ENCODE measurements at places on chromosomes 1 and 21.

- DNase-seq = no peak
Observed at GRCh38 chr1:206449565-206449964, 20.7 kb upstream of the IKBKE start.

DNA sequence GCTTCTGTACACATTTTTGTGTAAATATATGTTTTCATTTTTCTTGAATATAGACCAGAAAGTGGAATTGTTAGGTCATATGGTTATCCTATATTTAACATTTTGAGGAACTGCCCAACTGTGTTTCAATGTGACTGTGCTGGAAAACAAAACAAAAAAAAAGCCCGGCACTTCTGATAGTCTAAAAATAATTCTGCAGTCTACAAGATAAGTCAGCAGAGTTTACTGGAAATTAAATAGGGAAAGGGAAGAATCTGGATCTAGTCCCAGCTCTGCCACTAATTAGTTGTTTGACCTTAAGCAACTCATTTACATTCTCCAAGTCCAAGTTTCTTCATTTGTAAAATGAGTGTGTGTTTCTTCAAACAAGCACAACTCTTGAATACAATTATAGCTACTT is 869.1 kb upstream of the B3GALT2 start:
- DNase-seq = no peak

DNA sequence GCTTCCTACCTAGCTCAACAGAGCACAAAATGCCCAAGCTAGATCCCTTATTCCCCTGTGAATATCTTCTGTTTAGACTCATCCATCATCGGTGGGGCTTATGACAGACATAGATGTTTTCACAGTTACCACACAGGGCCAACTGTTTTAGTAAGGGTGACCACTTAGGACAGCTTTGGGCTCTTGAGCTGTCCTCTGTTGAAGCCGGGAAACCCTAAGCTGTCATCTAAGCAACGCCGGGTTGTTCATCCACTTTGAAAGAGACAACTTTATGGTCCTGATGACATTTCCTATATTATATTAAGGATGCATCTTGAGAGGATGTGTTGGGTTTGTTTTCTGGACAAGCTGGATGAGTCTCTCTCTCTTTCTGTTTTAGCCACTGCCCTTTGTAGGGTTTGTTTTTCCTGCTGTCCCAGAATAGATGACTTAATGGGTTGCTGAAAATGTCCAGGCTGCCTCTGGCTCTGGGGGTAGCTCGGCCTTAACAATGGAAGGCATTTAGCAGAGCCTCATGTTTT is 110.5 kb upstream of the UBE2U start:
- DNase-seq = no peak

GRCh38 chr1:229268505-229268904 is 2.4 kb upstream of the RAB4A start:
- no peak for DNase-seq

GRCh38 chr1:167627615-167627864 is 2.5 kb upstream of the RCSD1 start:
- peak; percentile 23 for DNase-seq

- DNase-seq = no peak
Observed at GRCh38 chr21:27371975-27372331, 405.1 kb upstream of the ADAMTS5 start.

DNA sequence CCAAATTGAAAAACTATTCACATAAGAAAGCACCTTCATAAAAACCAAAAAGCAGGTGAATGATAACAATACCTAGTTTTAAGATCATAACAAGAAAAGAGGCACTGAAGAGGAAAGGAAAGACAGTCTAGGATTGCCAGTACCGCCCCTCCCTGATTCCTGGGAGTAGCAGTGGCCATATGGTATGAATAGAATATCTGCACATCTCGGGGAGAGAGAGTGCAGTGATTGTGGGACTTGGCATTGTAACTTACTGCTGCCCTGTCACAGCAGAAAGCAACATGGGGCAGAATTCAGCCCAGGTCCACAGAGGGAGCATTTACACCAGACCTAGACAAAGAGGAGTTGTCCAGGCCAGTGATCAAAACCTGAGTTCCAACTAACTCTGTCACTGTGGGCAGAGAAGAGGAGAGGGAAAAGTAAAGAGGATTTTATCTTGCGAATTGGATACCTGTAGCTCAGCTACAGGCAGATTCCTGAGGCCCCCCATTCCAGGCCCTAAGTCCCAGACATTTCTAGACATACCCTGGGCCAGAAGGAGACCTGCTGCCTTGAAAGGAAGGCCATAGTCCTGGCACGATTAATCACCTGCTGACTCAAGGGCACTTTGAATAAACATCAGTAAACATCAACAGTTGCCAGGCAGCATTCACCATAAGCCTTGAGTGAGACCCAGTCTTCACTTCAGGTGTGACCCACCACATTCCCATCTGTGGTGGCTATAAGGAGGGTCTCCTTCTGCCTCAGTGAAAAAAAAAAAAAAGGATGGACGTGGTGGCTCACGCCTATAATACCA is 397.5 kb downstream of the TGFB2 start:
- DNase-seq = no peak

GRCh38 chr1:243595527-243596210 is 254.4 kb downstream of the AKT3 start:
- no peak for DNase-seq

DNA sequence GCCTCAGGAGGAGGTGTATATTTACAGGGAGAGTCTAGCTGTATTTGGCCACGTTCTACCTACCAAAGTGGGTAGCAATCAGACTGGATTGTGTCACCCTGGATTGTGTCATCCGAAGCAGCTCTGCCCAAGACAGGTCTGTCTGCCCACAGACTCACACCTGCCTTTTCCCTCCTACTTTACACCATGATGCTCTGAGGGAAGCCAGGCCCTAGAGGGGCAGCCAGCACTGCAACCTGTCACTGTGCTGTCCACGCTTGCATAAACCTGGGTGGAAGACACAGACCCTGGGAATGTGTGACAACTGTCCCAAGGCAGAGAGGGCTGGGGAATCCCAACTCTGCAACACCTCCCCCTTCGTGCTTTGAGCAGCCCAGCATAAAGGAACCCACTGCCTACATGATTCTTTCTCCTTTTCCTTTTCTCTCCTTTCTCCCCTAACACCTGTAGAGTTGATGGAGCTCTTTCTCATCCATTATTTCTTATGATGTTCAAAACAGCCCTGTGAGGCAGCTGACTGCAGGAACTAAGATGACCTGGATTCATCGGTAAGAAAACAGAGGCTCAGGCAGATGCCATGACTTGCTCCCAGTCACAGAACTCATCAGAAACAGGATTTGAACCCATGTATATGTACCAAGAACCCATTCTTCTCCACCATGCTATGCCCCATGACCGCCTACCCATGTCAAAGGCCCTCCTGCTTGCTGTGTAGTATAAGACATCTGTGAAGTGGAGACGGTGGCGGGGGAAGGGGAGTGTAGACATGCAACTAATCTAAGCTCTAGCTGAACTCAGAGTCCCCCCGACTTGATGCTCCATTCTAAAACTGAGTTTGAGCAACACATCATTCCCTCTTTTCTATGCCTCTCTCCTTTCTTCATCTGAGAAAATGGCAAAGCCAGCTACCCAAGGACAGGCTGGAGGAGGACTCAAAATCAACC is 55.9 kb downstream of the ITPKB start:
- peak; percentile 44 for DNase-seq

DNA sequence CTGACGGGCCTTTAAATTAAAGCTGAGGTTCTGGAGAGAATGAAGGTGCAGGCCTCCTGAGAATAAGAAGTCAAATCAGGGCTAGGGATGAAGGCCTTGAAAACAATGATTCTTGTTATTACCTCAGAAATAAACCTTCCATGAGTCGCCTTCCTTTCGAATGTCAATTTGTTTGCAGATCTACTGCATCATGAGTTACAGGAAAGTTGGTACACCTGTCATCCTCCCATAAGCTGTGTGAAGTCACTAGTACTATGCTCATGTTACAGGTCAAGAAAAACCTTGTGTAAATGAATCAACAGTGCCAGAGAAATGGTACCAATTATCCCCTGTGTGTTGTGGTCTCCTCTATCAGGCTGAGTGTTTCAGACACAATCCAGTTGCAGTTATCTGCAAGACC is 281.2 kb upstream of the PLXNA2 start:
- no peak for DNase-seq

DNA sequence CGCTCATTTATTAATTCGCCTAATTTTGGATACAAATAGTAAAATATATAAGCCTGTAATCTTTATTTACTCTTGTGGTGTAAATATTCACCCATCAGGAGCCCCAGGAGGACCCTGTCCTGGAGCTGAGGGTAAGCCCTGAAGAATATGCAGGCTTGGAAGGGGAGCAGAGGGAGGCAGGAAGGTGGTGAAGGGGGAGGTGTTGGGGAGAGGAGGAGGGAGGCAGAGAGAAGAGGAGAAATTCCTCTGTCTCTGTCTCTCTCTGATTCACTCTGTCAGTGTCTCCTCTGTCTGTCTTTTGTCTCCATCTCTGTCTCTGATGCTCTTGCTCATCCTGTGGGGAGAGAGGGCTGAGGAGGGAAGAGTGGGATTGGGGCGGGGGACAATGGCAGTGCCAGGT is 2.8 kb upstream of the C4BPB start:
- DNase-seq = no peak

DNA sequence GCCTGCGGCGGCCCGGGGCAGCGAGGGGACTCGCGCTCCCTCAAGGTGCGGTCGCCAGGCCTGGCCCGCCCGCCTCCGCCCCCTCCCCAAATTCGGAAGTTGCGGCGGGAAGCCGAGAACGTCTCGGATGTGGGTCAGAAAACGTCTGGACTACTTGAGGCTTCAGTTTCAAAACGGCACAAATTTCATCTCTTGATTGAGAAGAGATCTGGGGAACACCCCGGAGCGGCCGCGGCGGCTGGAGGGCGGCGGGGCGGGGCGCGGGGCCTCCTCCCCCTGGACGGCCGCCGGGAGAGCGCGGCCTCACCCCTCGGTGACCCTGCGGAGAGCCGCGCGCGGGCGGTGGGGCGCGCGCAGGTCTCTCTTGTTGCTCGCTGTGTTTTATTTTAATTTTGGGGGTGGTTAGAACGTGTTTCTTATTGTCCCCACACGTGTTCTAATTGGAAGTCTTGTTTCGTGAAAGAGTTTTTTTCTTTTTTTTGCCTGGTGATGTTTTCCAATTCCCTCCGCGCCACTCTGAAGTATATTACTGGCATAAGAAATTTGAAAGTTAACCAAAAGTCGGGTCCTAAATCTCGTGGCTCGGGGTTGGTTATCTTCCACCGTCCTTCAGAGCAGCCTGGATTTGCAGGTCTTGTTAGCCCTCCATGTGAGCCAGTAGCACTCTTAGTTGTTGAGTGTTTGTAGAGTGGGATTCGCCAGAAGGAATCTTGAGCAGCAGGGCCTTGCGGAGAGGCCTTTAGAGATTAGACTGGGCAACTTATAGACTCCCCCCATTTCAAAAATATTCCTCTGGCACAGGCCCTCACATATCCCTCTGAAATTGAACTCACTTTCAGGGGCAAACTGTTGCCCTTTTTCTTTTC is 749 bp downstream of the PCBP3 start:
- DNase-seq = peak; percentile 33

DNA sequence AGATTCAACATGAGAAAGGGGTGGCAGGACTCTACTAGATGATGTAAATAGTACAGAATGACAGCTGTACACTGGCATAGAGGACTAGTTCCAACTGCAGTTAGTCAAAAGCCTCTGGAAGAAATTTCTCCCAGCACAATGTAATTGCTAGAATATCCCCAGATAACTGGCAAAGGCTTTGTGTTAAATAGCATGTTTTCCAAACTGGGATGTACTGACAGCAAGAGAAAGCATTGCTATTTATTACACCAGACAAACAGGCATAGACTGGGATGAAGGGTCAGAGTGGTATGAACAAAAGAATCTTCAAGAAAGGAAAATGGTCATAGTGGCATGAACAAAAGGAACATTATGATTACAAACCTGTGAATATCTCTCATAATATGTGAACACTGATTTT is 115.9 kb upstream of the CXADR start:
- no peak for DNase-seq

DNA sequence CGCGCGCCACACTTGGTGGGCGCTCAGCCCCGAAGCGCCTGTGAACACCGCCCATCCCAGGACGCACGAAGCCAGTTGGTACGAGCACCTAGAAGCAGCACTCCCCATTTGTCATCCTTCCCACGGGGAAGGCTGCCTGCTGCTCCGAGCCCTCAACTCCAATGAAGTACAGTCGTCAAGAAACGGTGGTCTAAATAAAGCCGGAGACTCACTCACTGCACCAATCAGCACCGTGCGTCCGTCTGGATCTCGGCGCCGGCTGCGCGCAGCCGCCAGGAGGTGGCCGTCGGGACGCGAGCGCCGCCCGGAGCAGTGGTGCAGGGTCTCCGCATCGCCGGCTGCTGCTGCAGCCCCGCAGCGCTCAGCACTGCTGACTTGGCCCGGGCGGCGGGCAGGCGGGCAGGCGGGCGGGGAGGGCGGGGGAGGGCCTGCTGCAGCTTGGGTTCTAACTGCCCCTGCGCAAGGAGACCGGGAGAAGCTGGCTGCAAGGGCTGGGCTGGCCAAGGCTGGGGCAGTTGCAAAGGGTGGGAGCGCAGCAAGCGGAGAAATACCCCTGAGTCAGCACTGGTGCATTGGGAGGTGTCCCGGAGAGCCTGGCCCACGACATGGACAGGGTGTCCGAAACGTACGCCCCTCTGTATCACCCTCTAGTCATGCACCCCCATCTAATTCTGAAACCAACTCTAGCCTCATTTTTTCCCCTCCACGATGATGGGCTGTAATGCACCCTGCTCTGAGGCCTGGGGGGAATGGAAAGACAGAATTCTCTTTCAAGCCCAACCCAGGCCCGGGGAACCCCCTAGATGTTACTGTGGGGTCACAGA is 35.8 kb upstream of the H6PD start:
- DNase-seq = peak; percentile 53

DNA sequence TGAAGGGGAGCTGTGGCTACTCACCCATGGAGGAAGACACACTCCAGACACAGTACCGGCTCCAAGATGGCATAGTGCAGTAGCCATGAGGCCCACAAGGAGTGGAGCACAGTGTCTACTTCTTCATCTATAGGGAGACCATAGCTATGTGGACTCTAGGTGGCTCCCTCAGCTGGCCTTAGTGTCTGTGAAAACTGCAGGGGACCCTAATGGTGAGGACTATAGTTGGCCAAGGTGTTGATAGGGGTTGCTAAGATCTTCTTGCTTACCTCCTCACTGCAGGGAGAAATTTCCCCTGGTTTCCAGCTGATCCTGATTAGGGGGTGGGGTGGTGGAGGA is 58.9 kb downstream of the DIPK1A start:
- DNase-seq = no peak

DNA sequence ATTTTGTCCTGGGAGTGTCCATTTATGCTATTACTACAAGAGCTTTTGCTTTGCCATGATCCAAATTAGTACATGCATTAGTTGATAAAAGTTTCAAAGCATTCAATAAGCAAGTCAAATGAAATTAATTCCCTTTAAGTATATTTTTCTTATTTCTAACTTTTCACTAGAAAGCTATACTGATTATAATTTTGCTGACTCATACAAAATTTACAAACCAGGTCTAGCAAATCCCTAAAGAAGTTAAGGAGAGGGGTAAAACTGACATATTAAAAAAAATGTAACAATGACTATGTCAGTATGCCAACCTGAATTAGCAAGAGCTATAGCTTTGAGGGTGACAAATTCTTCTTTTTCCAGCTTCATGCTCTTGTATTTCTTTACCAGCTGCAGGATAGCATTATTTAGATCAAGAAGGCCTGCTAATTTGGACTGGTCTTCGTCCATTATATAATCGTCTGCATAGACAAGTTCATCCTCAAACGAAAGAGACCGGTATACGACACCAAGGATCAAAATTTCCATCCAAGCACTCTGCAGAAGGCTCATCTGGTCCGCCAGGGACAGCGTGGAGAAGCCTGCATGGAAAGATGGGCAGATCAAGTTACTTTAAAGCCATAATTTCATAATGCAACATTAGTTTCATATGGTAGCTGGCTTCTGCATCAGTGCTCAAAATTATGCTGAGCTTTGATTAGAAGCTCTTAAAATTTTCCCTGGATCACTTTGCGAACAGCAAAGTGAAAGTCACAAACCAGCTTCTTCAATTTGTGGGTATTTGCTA is 95.8 kb upstream of the USH2A start:
- DNase-seq = no peak
